Stimulated activated CD4-positive, alpha-beta T cell treated with anti-CD3 and anti-CD28 coated beads, Interleukin-4, amount 100 ng/mL, for 24 hours (primary cell): ENCODE measurements at places on chromosomes 2 and 18.

GRCh38 chr2:57450170-57450569 lies 596.4 kb upstream of the VRK2 start:
- no peak for DNase-seq

DNA sequence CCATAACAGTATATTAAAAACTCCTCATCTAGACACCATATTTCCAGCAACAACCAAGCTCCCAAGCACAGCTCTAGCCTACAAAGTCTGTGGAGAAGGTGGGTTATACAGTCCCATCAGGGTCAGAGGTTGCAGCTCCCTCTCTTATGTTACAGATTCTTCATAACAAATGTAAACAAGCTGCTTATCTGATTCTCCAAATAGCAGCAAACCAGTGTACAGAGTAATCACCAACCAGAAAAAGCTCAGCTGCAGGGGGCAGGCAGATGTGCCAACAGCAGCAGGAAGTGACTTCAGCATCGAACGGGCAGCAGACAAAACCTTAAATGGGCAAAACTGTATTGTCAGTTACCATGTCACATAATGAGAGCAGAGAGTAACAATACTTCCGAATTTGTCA lies 52.9 kb upstream of the NABP1 start:
- peak; percentile 33 for DNase-seq

GRCh38 chr2:124309563-124310138 lies 284.6 kb downstream of the CNTNAP5 start:
- no peak for DNase-seq

- no peak for DNase-seq
Observed at GRCh38 chr18:53458944-53459580, 765.4 kb downstream of the MBD2 start.

DNA sequence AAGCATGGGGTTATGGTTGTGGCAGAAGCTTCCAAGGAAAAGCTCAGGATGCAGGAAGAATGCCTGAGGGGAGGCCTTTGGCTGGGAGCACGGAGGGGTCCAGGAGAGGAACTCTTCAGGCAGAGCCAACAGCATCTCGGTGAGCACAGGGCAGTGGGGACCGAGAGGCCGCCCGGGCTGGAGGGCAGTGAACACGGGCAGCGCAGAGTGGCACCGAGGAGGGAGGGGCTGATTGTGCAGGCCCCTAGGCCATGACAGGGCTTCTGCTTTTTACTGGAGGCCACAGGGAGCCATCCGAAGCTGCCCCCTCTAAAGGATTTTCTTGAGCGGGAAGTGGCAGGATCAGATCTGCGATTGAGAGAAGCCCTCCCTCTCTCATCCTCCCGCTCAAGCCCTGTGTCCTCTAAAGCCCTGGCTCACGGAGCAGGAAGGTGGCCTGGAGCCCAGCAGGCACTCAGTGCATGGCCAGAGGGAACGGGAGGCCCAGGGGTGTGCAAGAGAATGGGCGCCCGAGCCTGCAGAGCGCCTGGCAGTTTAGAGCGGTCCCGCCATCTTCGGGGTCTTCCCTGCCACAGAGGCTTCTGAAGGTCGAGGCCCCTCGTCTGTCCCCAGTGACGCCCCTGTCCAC lies 110.0 kb upstream of the STON1 start:
- no peak for DNase-seq
